A549 treated with RU486 at 1 μM for 4 hours (cell line): ENCODE measurements at places on chromosomes 11 and 22. TPM values are rescaled to one million over a fixed set of nuclear protein-coding genes. Genes with fewer than 3 reads are reported as not detected.

Gene CHRM1
- 0.05 TPM in 1 of 5 replicates, not detected in the others for total RNA-seq

Gene MEI1
- 0.08 TPM in 1 of 5 replicates, not detected in the others for total RNA-seq

Gene LRRC56
- total RNA-seq, result 0.45 to 0.96 TPM (median 0.67 TPM) in 5 replicates

Gene CD3G
- total RNA-seq, result not detected in 5 replicates

Gene RAG2
- not detected in 5 replicates for total RNA-seq

Gene PHLDB1
- 9.3 to 10.8 TPM (median 10.0 TPM) in 5 replicates for total RNA-seq

Gene OR4D9
- total RNA-seq, result not detected in 5 replicates

Gene KBTBD3
- 0.91 to 2.2 TPM (median 1.7 TPM) in 5 replicates for total RNA-seq

Gene BATF2
- 0.71 to 1.2 TPM (median 0.86 TPM) in 5 replicates for total RNA-seq

Gene CNIH2
- total RNA-seq, result 1.4 to 3.7 TPM (median 2.9 TPM) in 5 replicates

Gene MS4A3
- not detected in 5 replicates for total RNA-seq

Gene C11orf54
- 9.7 to 15.8 TPM (median 10.8 TPM) in 5 replicates for total RNA-seq

Gene TREH
- not detected in 5 replicates for total RNA-seq

Gene ZNF143
- total RNA-seq, result 10.1 to 18.2 TPM (median 13.6 TPM) in 5 replicates

Gene CBLIF
- not detected in 5 replicates for total RNA-seq

Gene ZP1
- 0.15 to 0.58 TPM (median 0.21 TPM) in 4 of 5 replicates, not detected in the other for total RNA-seq

Gene GSTT2B
- total RNA-seq, result 0.23 to 0.56 TPM (median 0.43 TPM) in 4 of 5 replicates, not detected in the other
